Activated naive CD4-positive, alpha-beta T cell treated with anti-CD3 and anti-CD28 coated beads, Interleukin-2, amount 50 U/mL, for 72 hours (primary cell): ENCODE measurements at places on chromosomes 1 and 21. TPM values are rescaled to one million over a fixed set of nuclear protein-coding genes. Genes with fewer than 3 reads are reported as not detected.

Gene ATF6
- 24.9 TPM for total RNA-seq

DNA sequence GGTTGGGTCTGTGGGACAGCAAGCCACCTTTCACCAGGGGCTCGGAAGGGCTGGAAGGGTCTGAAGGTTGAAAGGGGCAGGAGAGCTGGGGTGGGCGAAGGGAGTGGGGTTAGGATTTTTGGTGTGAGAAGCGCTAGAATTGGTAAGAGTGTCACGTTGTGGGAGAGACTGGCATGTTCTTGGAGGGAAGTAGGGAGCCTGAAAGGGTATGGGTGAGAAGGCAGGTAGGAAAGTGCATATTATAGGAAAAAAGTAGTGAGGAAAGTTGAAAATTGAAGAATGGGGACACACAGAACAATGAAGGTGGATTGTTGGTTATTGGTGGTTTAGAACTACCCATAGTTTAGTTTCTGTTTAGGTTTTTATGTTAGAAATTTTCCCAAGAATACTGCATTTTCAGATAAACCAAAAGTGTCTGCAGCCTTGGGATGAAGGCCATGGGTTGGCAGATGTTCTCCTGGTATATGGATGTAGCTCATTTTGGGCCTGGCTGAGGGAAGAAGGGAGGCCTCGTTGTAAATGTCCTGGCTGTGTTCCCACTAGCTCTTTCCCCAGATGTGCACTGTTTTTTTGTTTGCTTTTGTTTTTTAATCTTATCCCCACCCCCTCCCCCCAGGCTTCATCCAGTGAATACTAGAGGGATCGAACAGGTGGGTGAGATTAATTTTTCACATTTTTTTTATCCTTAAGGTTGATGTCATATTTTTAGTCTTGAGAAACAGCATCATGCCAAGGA lies 1.2 kb downstream of the LRRC42 start:
- DNase-seq, result no peak

DNA sequence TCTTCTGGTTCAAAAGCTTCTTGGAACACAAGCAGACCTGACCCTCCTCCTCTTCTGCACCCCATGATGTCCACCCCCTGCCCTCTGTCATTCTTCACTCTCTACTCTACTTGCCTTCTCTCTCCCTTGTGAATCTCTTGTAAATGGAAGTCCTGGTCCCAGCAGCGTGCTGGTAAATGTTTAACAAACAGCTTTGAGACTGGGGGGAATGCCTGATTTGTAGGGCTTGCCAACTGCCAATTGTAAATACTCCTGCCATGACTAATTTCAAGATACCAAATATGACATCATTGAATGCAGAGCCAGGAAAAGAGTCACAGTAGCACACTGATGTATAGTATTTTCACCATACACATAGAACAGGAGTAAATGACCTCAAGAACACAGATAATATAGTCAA lies 40.9 kb upstream of the LRRN2 start:
- no peak for DNase-seq

Gene FLG2
- total RNA-seq, result not detected

DNA sequence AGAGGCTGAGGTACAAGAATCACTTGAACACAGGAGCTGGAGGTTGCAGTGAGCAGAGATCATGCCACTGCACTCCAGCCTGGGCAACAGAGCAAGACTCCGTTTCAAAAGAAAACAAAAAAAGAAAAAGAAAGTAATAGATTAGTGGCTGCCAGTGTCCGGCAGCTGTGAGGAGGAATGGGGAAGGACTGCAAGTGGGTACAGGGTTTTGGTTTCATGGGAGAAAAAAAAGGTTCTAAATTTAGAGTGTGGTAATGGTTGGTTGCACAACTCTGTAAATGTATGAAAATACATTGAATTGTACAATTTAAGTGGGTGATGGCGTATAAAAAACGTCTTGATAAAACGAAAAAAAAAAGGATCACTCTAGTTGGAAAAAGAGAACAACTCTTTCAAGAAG lies 6.7 kb downstream of the TAF1A start:
- DNase-seq, result no peak

- peak; percentile 89 for DNase-seq
Observed at GRCh38 chr1:30779294-30780071, 21.9 kb upstream of the LAPTM5 start.

- DNase-seq, result no peak
Observed at GRCh38 chr1:15353839-15354579, 55.7 kb upstream of the EFHD2 start.

Gene CYP4A22
- not detected for total RNA-seq

DNA sequence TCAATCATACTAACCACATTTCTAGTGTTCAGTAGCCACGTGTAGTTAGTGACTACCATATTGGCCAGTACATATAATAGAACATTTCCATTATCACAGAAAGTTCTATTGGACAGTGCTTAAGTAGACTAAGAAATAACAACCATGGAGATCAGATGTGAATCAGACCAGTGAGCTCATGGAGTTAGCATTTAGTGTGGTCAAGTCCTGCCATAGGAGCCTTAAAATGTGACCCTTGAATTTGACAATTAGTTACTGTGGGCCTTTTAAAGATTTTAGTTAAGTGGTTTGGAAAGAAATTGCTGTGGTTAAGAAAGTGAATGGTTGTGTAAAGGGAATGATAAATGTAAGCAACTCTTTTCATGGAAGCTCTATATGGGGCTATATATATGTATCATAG lies 123.4 kb downstream of the POU2F1 start:
- DNase-seq, result no peak

- DNase-seq, result no peak
Observed at GRCh38 chr1:95982711-95983110, 738.9 kb upstream of the PTBP2 start.

DNA sequence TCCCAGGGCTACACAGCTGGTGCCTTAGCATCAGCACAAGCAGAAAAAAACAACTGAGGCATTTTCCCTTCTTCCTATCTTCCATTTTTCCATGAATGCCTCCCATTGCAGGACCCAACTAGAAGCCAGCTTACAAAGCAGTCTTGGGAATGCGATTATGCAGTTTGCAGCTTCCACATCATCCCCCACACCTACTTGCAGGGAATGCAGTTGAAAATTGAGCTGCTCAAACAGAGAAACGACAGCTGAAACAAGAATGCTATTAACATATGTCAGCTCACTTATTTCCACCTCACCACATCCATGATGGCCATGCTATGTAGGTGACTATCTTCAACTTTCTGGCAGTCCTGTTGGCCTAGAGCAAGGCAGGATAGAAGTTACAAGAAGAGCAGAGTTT lies 150.6 kb upstream of the KCTD3 start:
- DNase-seq, result no peak

DNA sequence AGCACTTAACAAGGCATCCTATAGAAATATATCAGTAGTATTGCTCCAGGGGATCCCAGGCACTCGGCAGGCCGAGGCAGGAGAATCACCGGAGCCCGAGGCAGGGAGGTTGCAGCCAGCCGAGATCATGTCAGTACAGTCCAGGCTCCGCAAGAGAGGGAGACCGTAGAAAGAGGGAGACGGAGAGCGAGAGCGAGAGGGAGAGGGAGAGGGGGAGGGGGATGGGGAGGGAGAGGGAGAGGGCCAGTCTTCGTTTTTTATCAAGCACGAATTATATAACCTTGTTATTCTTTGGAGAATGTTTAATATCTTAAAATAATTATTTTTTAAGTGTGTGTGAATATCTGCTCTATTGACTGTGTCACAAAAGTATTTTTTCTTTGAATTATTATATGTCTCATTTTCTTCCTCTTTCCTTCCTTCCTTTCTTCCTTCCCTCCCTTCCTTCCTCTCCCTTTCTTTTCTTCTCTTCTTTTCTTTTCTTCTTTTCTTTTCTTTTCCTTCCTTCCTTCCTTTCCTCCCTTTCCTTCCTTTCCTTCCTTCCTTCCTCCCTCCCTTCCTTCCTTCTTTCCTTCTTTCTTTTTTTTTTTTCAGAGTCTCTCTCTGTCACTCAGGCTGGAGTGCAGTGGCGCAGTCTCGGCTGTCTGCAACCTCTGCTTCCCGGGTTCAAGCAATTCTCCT lies 233.7 kb downstream of the SRGAP2C start:
- DNase-seq, result no peak

GRCh38 chr1:40766017-40766416 lies 17.6 kb upstream of the KCNQ4 start:
- no peak for DNase-seq

GRCh38 chr1:243407284-243408018 lies 151.6 kb downstream of the SDCCAG8 start:
- DNase-seq, result no peak

GRCh38 chr1:97461782-97462181 lies 459.1 kb downstream of the DPYD start:
- DNase-seq, result no peak

Gene KCNE2
- total RNA-seq, result not detected

- DNase-seq, result no peak
Observed at GRCh38 chr1:219806642-219807041, 121.7 kb downstream of the SLC30A10 start.

GRCh38 chr1:227558732-227559262 lies 4.6 kb upstream of the ZNF678 start:
- DNase-seq, result no peak

DNA sequence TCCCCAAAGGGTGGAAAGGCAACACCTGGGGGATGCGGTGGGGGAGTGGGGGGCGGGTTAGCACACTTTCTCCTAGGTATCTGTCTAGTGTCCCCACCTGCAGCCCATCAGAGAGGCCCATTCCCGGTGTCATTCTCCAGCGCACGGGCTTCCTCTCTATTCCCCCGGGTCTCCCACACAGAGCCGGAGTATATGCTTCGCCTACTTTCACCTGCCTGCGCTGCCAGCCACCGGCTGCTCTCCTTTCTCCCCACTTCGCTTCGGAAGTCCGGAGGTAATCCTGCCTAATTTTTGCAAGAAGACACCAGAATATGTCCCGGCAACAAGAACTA lies 852 bp downstream of the RGS7 start:
- no peak for DNase-seq

DNA sequence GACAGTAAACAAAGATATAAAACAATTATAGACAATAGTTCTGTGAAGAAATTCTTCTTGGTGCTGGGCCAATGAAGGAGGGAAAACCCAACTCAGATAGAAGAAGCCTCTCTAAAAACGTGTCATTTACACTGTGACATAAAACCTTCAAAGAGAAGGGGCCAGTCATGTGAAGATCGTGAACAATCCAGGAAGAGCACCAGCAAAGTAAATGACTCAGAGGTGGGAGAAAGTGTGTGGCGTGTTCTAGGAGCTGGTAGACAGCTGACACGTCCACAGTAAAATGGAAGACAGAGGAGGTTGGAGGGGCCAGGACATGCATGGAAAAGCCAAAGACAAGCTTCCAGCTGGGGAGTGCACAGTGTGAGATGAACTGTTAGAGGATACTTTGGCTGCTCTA lies 143.6 kb downstream of the VAV3 start:
- DNase-seq, result peak; percentile 25

Gene LRIG2
- 12.5 TPM for total RNA-seq

GRCh38 chr1:23417570-23417969 lies 7.0 kb downstream of the TCEA3 start:
- no peak for DNase-seq

DNA sequence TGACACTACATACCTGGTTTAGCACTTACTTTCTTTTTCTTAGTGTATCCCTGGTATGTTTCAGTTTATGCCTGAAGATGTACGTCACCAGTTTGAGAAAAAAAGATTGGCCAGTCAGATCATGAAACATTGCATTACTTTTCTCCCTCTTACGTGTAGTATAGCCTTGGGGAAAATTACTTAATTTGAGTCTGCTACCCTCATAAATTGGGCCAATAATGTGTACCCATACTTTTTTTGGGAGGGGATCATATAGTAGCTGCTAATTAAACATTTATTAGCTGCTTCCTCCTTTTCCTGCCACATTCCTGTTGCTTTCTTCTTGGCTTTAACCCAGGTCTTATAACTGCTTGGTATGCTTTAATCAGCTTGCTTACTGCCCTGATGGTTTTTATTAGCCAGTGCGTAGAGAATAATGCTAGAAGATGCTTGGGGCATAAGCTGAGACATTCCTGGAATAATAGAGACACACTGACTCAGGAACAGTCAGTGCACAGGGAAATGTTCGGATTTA lies 32.1 kb downstream of the RABGAP1L start:
- no peak for DNase-seq

Gene FAM3B
- total RNA-seq, result not detected

DNA sequence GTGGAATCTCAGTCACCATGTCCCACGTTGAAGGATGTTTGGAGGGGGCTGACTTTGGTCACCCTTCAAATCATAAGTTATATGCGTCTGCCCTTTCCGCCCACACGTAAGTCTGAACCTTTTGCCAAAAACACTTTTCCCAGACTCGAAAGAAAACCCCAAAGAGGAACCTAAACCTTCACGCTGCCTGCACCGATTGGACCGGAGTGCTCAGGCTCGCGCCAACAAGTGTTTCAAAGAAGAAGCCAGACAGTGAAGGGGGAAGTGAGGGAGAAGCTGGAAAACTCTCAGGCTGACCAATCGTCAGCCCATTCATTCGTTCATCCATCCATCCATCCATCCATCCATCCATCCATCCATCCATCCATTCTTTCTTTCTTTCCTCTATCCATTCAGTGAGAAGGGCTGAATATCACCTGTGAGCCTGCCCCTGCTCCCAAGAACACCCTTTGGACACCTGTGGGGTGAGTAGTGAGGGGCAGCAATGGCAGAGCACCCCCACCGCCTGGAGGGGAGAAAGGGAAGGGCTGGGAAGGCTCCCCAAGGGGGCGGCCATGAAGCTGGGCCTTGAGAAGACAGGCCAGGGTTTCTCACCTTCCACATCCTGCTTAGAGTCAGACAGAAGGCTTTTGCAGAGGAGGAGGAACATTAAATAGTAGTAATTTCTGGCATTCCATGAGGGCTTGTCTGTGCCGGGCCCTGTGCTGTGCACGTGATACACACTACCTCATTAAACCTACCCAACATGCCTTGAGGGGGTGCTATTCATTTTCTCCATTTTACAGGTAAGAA lies 27.1 kb upstream of the RUNX3 start:
- DNase-seq, result no peak

Gene AGPAT3
- 21.2 TPM for total RNA-seq

- DNase-seq, result peak; percentile 89
Observed at GRCh38 chr1:26035203-26035958, 10.5 kb downstream of the SLC30A2 start.

DNA sequence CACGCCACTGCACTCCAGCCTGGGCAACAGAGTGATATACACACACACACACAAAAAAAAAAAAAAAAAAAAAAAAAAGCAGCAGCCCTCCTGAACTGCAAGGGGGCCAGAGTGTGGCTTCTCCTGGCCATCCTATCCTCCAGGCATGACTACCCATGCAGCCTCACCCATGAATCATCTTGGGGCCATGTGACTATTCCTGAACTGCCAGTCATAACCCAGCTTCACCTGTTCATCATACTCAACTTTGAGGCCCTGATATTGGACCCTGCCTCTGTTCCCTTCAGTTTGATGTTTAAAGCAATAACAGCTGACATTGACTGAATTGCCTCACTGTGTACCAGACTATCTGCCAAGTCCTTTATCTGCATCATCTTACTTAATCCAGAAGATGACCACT lies 2.8 kb upstream of the HPCAL4 start:
- DNase-seq, result peak; percentile 34

GRCh38 chr1:147762233-147763024 lies 2.0 kb upstream of the GJA5 start:
- DNase-seq, result no peak
